Activated CD8-positive, alpha-beta T cell treated with anti-CD3 and anti-CD28 coated beads for 36 hours (primary cell): ENCODE measurements at places on chromosomes 4 and X. TPM values are rescaled to one million over a fixed set of nuclear protein-coding genes. Genes with fewer than 3 reads are reported as not detected.

DNA sequence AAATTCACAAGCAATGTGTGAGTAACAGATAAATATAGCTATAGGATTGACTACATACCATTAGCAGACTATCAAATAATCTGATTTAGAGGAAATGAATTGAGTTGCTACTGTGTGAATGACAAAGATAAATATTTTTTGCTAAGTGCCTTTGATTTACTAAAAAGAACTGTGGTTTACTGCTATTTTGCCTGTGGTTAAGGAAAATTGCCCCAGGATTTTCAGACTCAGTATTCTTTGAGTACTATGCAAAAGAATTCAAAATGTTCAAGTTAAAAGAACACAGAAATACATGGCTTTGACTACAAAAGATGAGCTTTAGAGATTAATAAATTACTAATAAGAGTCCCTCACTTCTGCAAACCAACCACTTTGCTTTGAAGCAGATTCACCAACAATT is 853.8 kb downstream of the ADGRL3 start:
- no peak for DNase-seq

GRCh38 chr4:86908251-86908657 is 16.0 kb upstream of the C4orf36 start:
- DNase-seq = no peak

DNA sequence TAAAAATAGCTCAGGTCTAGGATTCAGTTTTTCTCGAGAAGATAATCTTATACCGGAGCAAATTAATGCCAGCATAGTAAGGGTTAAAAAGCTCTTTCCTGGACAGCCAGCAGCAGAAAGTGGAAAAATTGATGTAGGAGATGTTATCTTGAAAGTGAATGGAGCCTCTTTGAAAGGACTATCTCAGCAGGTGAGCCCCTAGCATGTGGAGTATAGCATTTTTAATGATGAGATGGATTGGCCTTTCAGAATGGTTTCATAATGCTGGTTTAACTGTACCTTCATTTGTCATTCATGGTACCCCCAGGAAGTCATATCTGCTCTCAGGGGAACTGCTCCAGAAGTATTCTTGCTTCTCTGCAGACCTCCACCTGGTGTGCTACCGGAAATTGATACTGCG is 79.4 kb downstream of the SLC10A6 start:
- DNase-seq = no peak

The ELF4 gene
- 17.5 TPM for total RNA-seq

The RHOXF2 gene
- total RNA-seq = not detected

- DNase-seq = no peak
Measured at GRCh38 chr4:178255172-178255571, 812.9 kb upstream of the AGA start.
